ENCODE measurements at places on chromosomes 7 and 10.
A peak's percentile ranks its signal among the peaks of the same experiment; 100 is the strongest.

GRCh38 chr7:4067476-4067760, 614.7 kb upstream of the FOXK1 start:
- no peak for DNase-seq

DNA sequence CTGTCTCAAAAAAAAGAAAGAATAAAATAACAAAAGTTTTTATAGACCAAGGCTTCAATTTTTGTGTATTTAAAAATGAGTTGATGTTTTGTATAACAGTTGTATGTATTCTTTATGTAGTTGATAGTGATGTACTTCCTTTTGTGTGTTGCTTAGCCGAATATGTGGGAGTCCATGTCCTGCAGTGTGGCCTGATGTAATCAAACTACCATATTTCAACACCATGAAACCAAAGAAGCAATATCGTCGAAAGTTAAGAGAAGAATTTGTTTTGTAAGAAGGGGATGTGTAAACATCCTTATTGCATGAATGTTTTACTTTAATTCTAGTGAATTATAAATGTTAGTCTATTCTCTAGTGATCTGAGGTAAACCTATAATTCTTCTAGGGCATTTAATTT, 56.6 kb downstream of the MPLKIP start:
- DNase-seq, result no peak

GRCh38 chr7:137970253-137970975, 31.5 kb downstream of the CREB3L2 start:
- DNase-seq, result no peak

DNA sequence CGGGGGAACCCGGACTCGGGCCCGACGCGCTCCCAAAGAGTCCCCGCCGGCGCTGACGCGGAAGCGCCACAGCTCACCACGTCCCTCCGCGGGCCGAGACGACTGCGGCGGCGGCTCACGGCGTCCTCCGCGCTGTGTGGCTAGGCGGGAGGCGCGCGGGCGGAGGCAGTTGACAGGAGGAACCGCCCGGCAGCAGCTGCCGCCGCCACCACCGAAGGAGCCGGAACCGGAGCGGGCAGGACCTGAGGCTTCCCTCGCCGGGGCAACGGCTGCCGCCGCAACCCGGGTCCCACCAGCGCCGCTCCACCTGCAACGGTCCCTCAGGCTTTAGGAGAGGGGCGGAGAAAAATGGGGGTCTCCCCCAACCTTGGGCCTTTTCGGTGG, 334 bp downstream of the ZNF800 start:
- peak; percentile 47 for DNase-seq

DNA sequence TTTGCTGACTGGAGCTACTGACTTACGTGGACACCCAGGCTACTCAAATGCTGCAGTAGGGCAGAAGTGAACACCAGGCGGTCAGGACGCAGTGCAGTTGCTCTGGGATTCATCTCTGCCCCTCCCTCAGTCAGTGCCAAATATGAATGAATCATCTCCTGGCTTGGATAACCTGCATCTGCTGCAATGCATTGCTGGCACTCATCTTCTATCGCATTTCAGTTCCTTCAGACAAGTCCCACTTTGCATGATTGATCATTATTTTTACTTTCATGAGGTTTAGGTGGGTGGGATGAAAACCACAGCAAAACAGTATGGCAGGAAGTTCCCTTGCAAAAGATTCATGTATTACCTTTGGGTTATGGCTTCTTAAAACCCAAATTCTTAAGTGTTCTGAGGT, 224.6 kb upstream of the NRP1 start:
- no peak for DNase-seq

- no peak for DNase-seq
These were observed 2.5 kb downstream of the TCF7L2 start for GRCh38 chr10:112952282-112953173.

DNA sequence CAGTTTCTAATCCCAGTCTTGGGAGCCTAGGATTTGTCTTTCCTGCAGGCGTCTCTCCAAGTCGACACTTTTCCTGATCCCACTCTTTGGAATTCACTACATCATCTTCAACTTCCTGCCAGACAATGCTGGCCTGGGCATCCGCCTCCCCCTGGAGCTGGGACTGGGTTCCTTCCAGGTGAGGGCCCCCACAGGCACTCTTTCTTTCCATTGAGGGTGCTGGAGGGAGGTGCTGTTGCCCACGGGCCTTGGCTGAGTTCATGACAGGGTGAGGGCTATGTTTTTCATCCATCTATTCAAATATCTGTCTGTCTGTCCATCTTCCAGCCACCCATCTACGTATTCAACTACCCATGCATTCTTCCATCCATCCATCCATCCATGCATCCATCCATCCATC, 12.6 kb downstream of the GHRHR start:
- no peak for DNase-seq

DNA sequence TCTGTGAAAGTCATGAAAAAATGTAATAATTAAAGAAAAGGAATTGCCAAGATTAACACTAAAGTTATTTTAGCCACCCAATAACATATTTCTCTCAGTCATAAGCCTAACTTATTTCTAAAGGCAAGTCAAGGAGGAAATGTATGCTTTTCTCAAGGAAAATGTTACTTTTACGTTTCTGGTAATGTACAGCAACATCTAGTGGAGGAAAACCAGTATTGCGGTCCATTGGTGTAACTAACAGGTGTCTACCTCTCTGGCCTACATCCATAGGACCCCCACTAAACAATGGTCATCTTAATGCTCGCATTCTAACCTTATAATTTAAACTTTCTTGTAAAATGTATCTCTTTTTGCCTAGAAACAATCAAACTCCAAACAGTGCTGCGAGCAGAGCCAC, 437.5 kb downstream of the KIF20B start:
- no peak for DNase-seq

- no peak for DNase-seq
These were observed 251.1 kb upstream of the KAT6B start for GRCh38 chr10:74575191-74575720.

DNA sequence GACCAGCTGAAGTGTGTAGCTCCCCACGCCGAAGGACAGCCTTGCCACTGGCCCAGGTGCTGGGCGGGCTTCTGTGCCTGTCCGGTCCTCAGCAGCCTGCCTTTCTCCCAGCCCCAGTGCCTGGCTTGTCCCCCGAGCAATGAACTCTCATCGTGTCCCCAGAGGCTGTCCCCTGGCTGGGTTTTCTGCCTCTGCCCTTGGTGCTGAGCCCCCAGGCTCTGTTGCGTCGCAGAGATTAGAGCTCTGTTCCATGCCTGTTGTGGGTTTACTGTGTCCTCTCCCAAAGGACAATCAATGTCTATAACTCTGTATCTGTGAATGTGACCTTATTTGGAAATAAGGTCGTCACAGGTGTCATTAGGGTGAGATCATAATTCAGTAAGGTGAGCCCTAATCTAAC, 226.1 kb upstream of the SHH start:
- DNase-seq, result no peak

DNA sequence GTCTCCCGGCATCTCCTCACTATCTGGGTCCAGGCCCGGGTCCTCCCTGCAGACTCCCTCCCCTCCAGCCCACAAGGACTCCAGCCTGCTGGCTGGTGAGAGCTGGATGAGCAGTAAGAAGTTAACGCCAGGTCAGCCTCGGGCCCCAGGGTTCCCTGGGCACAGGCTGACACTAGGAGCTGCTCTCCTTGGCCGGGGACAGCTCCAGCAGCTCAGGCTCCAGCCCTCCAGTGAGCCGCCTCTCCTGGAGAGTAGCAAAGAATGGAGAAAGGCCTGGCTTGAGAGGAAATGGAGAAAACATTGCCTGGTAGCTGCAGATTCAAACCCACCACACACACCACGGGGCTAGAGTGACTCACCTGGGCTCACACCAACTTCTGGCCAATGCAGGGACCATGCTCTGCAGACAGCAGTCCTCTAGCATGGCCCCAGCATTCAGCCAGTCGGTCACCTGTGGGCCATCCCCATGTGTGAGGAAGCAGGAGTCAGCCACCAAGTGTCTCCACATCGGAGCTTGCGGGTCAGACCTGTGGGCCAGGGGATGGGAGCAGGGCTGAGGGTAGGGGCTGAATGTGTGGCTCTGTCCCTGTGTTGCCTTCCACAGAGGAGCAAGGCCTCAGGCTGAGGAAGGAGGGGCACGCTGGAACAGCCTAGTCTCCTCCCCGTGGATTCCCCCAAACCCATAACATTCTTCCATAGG, 6.5 kb downstream of the SAP25 start:
- no peak for DNase-seq

- DNase-seq, result no peak
These were observed 50.5 kb downstream of the EGFR start for GRCh38 chr7:55069271-55069792.

- no peak for DNase-seq
These were observed 11.3 kb downstream of the CRYGN start for GRCh38 chr7:151428378-151429236.

DNA sequence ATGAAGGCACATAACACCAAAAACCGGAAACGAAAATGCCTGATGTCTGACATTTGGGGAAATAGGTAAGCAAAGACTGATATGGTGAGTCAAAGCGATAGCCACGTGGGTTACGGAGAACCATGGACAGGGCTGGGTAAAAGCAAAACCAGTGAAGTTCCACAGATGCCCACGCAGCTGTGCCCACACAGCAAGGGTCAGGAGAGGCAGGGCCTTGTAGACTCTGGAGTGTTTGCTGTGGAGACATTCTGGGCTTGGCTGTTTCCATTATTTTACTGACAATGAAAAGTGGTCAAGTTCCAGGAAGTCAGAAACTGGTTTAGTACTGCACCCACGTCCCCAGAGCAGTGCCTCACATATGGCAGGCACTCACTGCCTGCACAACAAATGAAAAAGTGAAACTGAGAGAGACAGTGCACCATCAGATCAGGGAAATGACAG, 148.7 kb downstream of the ZMYND11 start:
- DNase-seq, result peak; percentile 69

GRCh38 chr10:19968745-19969144, 152.5 kb downstream of the PLXDC2 start:
- DNase-seq, result no peak

DNA sequence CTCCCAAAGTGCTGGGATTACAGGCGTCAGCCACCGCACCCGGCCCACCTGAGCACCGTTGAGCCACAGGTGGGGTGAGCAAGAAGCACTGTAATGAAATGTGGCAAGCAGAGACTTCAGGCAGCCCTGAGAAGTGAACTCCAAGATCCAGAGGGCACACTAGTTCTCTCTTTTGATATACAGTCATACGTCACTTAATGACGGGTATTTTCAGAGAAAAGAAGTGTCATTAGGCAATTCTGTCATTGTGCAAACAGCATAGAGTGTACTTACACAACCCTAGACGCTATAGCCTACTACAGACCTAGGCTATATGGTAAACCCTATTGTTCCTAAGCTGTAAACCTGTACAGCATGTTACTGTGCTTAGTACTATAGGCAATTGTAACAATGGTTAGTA, 7.9 kb downstream of the PANK1 start:
- DNase-seq, result no peak

DNA sequence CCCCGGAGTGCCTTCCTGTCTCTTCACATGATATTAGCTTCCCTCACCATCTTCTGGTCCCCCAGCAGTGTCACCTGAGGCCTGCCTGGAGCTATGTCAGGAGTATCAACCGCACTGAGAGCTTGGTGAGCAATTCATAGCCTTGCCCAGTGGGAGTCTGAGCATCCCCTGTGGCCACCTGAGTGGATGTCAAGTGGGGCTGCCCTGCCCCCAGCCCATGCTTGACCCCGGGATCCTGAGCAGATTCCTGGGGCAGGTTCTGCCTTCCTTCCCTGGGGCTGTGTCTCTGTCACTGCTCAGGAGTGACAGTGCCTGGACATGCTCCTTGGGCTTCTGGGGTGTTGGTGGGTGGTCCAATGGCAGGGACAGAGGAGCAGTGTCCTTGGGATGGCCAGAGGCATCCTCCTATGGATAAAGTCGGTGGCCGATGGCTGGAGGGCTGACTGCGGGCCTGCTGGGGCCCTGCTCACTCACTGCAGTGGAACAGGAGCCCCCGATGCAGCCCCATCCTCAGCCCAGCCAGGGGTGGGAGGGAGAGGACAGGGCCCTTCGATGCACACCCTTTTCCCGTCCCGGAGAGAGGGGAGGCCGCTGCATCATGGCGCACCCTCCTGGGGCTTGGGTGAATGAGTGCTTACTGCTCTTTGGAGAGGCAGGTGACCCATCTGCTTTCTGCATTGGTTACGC, 95.7 kb downstream of the BMS1 start:
- no peak for DNase-seq

- DNase-seq, result no peak
These were observed 41.7 kb upstream of the DUSP5 start for GRCh38 chr10:110456046-110456445.

DNA sequence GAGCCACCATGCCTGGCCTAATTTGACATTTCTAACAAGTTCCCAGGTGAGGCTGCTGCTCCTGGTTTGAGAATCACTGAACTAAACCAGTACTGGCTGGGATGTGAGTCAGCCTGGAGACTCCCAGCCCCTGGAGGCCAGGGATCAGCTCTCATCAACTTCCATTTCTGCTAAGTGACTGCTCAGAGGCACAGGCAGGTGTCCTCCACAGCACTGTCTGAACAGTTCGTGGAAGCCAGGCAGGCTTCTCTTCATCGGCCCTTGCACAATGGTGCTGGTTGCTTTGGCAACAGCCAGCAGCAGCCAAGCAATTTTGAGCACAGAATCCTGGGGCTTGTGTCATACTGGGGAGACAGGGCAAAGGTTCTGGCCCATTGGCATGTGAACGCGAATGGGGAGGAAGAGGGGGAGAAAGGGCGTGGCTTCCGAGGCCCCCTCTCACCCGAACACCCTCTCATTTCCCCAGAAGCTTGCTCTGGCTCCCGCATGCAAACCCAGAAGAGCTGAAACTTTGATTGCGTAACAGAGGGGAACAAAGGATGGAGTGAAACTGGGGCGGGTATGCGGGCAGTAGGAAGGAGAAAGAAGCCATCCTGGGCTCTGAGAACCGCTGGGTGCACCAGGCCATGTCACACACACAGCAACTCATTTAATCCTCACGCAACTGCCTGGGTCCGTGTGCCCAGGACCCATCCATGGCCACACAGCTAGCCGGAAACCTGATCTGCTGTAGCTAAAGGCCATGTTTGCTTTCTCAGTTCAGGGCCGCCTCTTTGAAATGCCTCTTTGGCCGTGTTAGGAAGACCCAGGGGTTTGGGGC, 9.0 kb upstream of the POR start:
- DNase-seq, result no peak

GRCh38 chr7:123798532-123799188, 46.3 kb upstream of the HYAL4 start:
- no peak for DNase-seq

- DNase-seq, result no peak
These were observed 201.6 kb downstream of the PARD3 start for GRCh38 chr10:34613491-34613890.

- no peak for DNase-seq
These were observed 91.5 kb upstream of the EFCAB10 start for GRCh38 chr7:105672801-105673200.

DNA sequence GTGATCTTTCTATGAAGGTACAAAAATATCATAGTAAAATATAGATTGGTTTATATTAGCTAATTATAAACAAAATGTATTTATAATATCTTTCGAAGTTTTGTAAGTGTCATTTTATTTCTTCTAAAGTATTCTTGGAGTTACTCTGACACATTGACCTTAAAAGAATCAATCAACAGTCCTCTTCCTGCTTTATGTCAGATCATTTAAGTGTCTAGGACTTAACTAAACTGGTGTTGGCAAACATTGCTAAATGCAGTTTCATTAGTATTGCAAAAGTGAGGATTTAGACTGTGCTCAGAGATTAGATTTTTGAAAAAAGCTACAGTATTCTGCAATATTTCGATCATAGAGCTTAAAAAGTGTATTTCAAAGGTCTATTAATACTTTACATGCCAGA, 10.3 kb downstream of the GLCCI1 start:
- no peak for DNase-seq

GRCh38 chr10:2214805-2215204, 477.5 kb upstream of the ADARB2 start:
- DNase-seq, result no peak

Data from germinal center (tissue), 1 donor.